ENCODE measurements at places on chromosomes 1 and 21. TPM values are rescaled to one million over a fixed set of nuclear protein-coding genes. Genes with fewer than 3 reads are reported as not detected.

OR2L8 gene
- total RNA-seq = not detected

INSRR gene
- total RNA-seq = not detected

PIGR gene
- not detected for total RNA-seq

FAM131C gene
- 1.1 TPM for total RNA-seq

PLA2G5 gene
- not detected for total RNA-seq

NMNAT2 gene
- 3.1 TPM for total RNA-seq

PAQR6 gene
- total RNA-seq = 2.0 TPM

- DNase-seq = no peak
Measured at GRCh38 chr1:223339861-223340260, 24.1 kb downstream of the SUSD4 start.

DNA sequence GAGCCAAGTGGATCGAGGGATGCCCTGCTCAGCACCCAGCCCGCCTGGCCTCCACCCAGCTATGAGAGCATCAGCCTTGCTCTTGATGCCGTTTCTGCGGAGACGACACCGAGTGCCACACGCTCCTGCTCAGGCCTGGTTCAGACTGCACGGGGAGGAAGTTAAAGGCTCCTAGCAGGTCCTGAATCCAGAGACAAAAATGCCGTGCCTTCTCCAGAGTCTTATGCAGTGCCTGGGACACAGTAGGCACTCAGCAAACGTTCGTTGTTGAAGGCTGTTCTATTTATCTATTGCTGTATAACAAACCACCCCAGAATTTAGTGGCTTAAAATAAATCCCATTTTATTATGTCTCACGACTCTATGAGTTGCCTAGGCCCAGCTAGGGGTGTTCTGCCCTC lies 6.8 kb upstream of the BSND start:
- DNase-seq = no peak

- no peak for DNase-seq
Measured at GRCh38 chr1:236282425-236282716, 613 bp upstream of the ERO1B start.

DNA sequence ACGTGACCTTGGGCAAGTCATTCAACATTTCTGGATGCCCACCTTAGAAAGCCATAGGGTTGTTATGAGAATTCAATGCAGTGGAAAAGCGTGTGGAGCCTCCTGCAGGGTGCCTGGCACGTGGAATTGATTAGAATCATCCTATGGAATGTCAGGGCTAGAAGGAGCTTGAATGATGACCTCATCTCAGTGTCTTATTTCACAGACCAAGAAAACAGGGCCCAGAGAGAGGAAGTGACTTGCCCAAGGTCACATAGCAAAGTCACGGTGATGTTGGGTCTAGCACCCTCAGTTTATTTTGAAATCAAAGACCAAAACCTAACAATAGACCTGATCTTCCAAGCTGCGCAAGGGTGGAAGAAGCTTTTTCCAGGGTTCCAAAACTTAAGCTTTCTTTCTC lies 6.0 kb downstream of the TRABD2B start:
- no peak for DNase-seq

DNA sequence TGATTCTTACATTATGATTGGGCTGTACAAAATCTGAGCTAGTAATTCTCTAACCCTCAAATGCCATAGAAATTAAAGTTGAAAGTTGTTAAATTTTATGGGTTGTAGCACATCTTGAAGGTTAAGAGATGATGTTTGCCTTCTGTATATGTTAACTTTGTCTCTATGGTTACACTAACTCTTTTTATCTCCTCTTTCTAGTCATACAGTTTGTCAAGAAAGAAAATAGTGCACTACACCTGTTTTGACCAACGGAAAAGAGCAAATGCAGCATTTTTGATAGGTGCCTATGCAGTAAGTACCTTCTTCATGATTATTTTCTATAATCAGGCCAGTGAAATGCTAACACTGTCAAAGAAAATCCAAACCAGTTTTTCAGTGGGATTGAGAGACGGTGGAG lies 38.2 kb downstream of the CDC14A start:
- DNase-seq = no peak

DNA sequence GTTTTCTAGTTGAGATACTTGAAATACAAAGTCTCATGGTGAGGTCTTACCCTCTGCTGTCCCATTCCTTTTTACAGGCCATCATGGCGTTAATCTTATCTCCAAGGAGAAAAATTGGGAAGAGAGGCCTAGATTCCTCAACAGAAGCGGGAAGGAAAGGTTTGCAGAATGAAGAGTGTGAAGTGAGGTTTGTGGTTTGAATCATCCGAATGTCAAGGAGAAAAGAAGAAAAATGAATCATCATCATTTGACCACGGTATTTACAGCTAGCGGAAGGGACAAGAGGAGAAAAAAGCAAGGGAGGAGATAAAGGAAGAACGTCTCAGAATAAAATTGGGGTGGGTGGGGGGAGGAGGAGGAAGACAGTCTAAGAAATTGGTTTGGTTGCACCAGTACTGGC lies 935 bp upstream of the COG2 start:
- peak; percentile 28 for DNase-seq

GRCh38 chr21:38181096-38181495 lies 75.7 kb upstream of the KCNJ15 start:
- DNase-seq = peak; percentile 88

GRCh38 chr1:101532377-101532776 lies 295.6 kb downstream of the S1PR1 start:
- no peak for DNase-seq

DNA sequence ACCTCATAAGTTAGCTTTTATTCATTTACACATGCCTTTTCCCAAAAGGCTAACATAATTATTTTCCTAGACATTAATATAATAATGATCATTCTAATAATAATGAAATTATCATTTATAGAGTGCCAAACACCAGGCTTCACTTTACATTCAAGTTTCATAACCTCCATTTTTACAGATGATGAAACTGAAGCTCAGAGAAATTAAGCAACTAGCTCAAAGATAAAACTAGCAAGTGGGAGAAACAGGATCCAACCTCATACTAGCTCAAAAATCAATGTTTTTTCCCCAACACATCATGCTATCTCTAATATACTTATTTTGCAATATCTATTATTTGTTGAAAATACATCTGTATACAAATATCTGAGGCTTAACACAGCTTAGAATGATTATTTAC lies 14.0 kb downstream of the LPGAT1 start:
- DNase-seq = no peak

Measured in A172 (cell line).